ENCODE measurements at places on chromosomes 4 and X. TPM values are rescaled to one million over a fixed set of nuclear protein-coding genes. Genes with fewer than 3 reads are reported as not detected.

GRCh38 chrX:107324493-107325310, 118.3 kb downstream of the DNAAF6 start:
- H3K27ac ChIP-seq = no peak overlapping the region

DNA sequence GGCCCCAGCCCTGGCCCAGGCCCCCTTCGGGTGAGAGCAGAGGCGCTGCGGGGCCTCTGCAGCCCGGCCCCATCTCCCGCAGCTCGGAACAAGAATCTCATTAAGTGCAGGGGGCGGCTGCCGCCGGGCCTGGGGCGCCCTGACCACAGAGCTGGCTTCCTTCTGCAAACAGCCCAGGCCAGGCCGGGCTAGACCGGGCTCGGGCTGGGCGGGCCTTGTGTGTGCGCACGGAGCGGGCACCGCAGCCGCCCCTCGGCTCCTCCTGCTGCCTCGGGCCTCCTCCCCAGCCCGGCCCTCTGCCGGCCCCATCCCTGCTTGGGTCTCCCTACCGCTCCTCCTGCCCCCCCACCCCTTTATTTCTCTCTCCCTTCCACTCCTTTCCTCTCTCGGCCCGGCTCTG, 83.3 kb downstream of the EFNB1 start:
- DNase-seq = no peak
- no peaks in the 10 kb centered on the region for H3K27me3 ChIP-seq
- H3K36me3 ChIP-seq = no peaks in the 10 kb centered on the region
- no peaks in the 10 kb centered on the region for H3K4me1 ChIP-seq
- H3K27ac ChIP-seq = no peak overlapping the region

GRCh38 chr4:140742838-140743193, 13.4 kb downstream of the TBC1D9 start:
- no peak overlapping the region for H3K4me3 ChIP-seq
- no peaks in the 10 kb centered on the region for H3K36me3 ChIP-seq
- H3K4me1 ChIP-seq = no peaks in the 10 kb centered on the region
- DNase-seq = no peak
- H3K27ac ChIP-seq = no peak overlapping the region

GRCh38 chr4:6680372-6681034, 13.2 kb upstream of the S100P start:
- no peaks in the 10 kb centered on the region for H3K27me3 ChIP-seq
- no peak overlapping the region for H3K27ac ChIP-seq
- no peak for DNase-seq
- H3K4me3 ChIP-seq = no peak overlapping the region

The CT55 gene
- total RNA-seq = not detected

- H3K36me3 ChIP-seq = peaks cover 23% of the 10 kb centered on the region
- DNase-seq = no peak
- H3K27ac ChIP-seq = no peak overlapping the region
- no peak overlapping the region for H3K4me3 ChIP-seq
These were observed 89.1 kb downstream of the FNIP2 start for GRCh38 chr4:158857951-158858350.

- H3K27ac ChIP-seq = peak overlapping the region; percentile 23
- H3K36me3 ChIP-seq = no peaks in the 10 kb centered on the region
- H3K4me1 ChIP-seq = no peaks in the 10 kb centered on the region
- no peaks in the 10 kb centered on the region for H3K27me3 ChIP-seq
These were observed 18.9 kb downstream of the ZBTB33 start for GRCh38 chrX:120269373-120270035.

DNA sequence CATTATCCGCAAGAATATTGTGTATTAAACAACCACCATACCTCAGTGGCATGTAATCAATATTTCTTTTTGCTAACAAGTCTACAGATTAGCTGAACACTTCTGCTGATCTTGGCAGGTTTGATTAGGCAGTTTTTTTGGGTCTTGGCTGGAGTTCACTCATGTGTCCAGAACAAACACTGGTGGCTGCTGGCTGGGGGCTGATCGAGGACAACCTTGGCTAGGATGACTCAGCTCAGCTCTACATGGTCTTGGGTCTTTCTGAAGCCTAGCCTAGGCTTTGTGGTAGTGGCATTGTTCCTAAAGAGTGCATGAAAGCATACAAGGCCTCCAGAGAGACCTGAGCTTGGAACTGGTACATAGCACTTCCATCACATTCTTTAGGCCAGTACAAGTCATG, 41.1 kb downstream of the PPEF1 start:
- no peak overlapping the region for H3K27ac ChIP-seq
- no peaks in the 10 kb centered on the region for H3K36me3 ChIP-seq
- H3K27me3 ChIP-seq = no peaks in the 10 kb centered on the region
- H3K4me1 ChIP-seq = no peaks in the 10 kb centered on the region

DNA sequence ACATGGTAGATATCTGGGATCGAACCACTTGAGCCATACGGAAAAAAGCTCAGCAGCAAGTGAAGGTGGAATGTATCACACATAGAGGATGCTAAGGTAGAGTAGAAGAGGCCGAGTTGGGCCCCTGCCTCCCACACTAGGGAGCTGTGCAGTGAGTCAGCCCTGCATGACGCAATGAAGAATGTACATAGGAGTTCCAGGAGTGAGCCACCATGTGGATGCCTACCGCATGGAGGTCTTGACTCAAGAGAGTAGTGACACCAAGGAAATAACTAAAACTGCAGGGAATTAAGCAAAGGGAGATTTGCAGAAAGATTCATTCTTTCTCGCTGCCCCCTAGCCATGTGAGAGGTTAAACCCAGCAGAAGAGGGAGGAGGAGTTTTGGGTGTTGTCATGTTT, 389.6 kb upstream of the IGFBP7 start:
- no peaks in the 10 kb centered on the region for H3K27me3 ChIP-seq
- H3K4me1 ChIP-seq = no peaks in the 10 kb centered on the region
- H3K4me3 ChIP-seq = no peak overlapping the region
- H3K27ac ChIP-seq = no peak overlapping the region
- H3K36me3 ChIP-seq = no peaks in the 10 kb centered on the region

DNA sequence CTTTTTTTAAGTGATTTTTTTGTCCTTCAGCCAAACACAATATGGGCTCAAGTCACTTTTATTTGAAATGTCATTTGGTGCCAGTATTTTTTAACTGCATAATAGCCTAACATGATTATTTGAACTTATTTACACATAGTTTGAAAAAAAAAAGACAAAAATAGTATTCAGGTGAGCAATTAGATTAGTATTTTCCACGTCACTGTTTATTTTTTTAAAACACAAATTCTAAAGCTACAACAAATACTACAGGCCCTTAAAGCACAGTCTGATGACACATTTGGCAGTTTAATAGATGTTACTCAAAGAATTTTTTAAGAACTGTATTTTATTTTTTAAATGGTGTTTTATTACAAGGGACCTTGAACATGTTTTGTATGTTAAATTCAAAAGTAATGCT, 62.1 kb downstream of the EDNRA start:
- no peaks in the 10 kb centered on the region for H3K36me3 ChIP-seq
- DNase-seq = no peak
- H3K4me1 ChIP-seq = no peaks in the 10 kb centered on the region
- no peak overlapping the region for H3K27ac ChIP-seq
- no peak overlapping the region for H3K4me3 ChIP-seq

All from T-cell (primary cell).